KBM-7 (cell line): ENCODE measurements at places on chromosomes 3 and 15.

GRCh38 chr3:49906073-49906743 is 2.5 kb upstream of the MST1R start:
- peak; percentile 41 for DNase-seq

DNA sequence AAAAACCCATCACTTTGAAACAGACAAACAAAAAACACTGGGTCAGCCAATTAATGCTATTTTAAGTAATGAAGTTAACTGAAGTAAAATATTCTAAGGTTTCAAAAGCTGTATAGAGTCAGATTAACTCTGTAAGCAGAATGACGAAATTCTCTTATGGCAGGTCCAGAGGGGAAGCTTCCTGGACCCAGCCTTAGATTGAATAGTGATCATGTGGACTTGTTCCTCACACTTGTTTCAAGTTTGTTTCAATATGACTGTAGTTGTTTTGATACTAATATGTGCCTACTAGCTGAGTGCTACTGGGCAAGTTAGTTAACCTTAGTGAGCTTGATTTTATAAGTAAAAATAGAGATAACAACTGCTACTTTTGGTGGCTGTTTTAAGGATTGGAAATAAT is 32.6 kb downstream of the PLS1 start:
- DNase-seq = no peak

DNA sequence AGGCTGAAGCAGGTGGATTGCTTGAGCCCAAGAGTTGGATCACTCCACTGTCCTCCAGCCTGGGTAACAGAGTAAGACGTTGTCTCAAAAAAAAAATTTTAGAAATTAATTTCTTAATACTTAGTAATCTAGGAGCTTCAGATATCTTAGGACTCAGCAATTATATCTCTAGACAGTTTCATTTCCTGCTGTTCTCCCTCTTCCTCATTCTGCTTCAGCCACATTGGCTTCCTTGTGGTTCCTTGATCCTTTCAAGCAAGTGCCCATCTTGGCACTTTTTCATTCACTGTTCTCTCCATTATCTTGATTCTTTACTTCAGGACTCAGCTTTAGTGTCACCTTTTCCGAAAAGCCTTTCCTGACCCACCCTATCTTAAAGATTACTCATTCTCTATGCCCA is 22.5 kb downstream of the TMEM202 start:
- peak; percentile 78 for DNase-seq

DNA sequence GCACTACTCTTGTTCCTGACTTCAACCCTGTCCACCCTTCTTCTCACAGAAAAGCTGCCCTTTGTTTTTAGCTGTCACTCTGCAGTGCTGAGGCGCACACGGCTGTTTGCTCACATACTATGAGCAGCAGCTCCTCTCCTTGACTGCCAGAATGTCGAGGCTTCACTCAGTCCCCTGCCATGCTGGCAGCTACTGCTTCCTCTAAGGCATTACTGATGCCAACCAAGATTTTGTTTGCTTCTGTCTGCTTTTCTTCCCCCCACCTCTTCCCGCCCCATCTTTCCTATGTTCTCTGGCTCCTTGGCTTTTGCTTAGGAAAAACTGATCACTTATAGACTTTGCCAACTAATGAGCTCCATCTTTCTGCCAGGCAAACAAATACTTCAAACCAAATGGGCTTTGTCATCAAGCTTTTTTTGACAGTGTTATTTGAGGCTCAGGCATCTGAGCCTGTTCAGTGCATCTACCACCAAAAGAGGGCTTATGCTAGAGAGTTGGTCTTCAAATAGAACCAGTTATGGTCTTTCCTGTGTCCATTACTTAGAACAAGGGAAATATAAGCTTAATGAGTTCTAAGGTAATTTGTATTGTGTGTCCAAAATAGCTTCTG is 81.0 kb downstream of the FBXL2 start:
- no peak for DNase-seq

DNA sequence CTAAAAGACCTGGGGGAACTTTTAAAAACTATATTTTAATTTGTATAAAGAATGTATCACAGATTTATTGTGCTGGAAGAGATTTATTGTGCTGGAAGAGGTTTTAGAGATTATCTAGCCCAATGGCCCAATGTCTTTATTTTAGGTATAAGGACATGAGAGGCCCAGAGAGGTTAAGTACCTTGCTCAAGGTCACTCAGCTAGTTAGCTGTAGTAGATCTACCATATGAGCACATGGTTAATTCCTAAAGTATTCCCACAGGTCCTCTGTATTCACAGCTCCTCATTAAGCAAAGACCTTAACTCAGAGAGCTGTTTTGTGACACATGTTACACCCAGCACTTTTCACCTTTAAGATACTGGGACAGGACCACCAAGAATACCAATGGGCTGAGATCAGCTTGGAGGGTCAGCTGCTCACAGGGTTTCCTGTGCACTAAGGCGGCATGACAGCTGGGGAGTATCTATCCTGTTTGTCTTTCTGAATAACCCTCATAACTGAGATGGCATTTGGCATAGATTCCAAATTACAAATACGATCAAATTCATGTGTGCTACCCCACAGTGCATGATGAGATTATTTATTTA is 143.1 kb upstream of the TBL1XR1 start:
- DNase-seq = no peak

DNA sequence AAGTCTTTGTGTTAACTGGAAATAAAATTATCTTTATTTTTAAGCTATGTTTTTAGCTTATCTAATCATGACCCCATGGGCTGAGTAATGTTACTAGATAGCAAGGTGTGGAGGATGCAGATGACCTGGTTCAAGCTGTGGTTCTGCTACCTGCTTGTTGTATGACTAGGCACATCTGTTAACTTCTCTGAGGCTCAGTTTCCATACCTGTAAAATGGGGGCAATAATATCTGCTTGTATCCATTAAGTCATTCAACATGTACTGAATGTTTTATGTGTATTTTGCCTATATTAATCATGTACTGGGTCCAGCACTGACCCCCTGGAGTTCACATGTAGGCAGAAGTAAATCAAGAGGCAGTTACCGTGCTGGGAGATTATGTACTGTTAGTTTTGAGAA is 51.5 kb downstream of the CEMIP start:
- no peak for DNase-seq

GRCh38 chr15:25510146-25510545 is 71.3 kb upstream of the UBE3A start:
- DNase-seq = no peak

- no peak for DNase-seq
Measured at GRCh38 chr3:35184775-35185174, 454.6 kb upstream of the ARPP21 start.

- DNase-seq = peak; percentile 72
Measured at GRCh38 chr15:70111203-70112073, 13.7 kb upstream of the TLE3 start.

DNA sequence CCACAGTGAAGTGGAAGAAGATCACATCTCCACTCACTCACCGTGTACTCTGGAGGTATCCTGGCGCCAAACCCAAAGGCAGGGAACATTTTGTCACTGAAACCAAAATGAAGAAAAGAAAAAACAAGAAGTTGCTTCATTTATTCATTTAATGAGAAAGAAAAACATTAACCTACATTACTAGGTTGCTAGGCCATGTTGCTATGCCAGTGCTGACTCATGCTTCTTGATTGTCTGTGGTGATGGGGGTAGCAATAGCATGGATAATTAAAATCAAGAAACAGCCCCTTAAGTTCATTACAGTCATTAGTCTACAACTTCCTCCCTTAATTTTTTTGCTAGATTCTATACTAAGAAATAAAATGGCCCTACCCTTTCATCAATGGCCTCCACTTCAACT is 52.7 kb upstream of the MRPL3 start:
- no peak for DNase-seq

GRCh38 chr3:197203714-197204146 is 94.7 kb downstream of the DLG1 start:
- no peak for DNase-seq

- DNase-seq = no peak
Measured at GRCh38 chr15:74619916-74620635, 4.4 kb downstream of the CLK3 start.

- DNase-seq = no peak
Measured at GRCh38 chr3:23240171-23240785, 37.2 kb downstream of the UBE2E2 start.

DNA sequence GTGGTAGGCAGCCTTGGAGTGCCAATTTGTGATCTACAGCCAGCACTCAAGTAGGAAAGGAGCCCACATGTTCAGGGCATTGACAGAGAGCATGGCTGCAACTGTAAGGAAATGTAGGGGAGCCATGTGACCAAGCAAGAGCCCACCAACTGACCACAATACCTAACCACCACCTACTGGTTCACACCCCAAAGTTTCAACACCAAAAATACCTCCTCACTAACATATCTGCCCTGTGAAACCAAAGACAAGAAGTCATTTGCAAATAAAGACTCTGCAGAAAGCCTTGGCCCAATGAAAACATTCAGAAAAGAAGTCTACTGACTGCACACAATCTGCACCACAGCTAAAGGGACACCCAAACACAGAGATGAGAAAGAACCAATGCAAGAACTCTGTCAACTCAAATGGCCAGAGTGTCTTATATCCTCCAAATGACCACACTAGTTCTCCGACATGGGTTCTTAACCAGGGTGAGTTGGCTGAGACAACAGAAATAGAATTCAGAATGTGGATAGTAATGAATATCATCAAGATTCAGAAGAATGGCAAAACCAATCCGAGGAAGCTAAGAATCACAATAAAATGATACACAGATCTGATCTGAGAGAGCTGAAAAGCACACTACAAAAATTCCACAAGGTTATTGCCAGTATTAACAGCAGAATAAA is 40.6 kb downstream of the SLC9C1 start:
- DNase-seq = no peak

- DNase-seq = peak; percentile 81
Measured at GRCh38 chr3:107240183-107241091, 136.8 kb upstream of the CCDC54 start.

- no peak for DNase-seq
Measured at GRCh38 chr3:170307671-170308405, 49.7 kb upstream of the SKIL start.

DNA sequence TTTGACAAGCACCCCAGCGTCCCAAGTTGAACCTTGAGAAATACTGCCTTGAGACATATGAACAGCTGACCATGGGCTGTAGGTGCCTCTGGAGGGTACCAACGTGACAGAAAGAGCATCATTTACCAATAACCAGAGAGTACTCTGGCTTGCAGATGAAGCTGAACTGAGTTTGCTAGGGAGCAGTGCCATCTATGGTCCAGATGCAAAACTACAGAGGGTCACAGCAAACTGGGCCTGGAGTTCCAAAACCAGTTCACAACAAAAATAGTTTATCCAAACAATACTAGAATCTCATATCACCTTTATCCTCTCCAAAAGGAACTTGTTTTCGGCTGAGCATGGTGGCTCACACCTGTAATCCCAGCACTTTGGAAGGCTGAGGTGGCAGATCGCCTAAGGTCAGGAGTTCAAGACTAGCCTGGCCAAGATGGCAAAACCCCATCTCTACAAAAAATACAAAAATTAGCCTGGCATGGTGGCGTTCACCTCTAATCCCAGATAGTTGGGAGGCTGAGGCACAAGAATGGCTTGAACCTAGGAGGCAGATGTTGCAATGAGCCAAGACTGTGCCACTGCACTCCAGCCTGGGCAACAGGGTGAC is 69.3 kb downstream of the CHAC1 start:
- DNase-seq = peak; percentile 61

- DNase-seq = no peak
Measured at GRCh38 chr15:40863660-40864270, 10.3 kb downstream of the RHOV start.
